ENCODE measurements at places on chromosomes 12 and 14.

- DNase-seq, result no peak
Measured at GRCh38 chr14:68784226-68784910, 8.5 kb downstream of the ZFP36L1 start.

DNA sequence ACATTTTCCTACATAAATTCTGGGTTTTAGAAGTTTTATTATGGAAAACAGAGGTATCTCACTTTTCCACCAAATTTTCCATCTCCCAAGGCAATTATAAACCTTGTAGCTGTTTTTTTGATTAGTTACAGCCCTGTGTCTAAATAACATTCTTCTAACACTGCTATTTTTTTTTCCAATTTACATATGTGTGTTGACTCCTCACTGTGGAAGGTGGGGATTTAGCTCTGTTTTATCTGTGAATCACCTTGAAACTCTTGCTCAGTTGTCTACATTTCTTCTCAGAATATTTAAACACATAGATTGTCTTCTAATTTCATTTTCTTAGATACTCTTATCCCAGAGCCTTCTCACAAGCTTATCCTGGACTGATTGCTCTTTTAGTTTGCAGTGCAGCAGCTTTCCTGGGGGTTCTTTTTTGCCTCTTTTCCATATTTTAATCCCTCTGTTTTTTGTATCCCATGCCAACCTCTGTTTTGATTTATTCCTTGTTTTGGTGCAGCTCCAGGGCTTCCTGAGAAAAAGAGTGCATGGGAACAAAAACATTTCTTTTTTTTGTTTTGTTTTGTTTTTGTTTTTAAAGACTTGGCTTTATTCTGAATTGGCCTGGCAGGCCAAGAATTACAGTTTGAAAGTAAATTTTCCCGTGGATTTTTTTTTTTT, 36.7 kb downstream of the TBC1D15 start:
- no peak for DNase-seq

- no peak for DNase-seq
Measured at GRCh38 chr12:106108185-106108835, 30.4 kb downstream of the NUAK1 start.

- peak; percentile 33 for DNase-seq
Measured at GRCh38 chr12:54603173-54603814, 14.8 kb upstream of the PPP1R1A start.

DNA sequence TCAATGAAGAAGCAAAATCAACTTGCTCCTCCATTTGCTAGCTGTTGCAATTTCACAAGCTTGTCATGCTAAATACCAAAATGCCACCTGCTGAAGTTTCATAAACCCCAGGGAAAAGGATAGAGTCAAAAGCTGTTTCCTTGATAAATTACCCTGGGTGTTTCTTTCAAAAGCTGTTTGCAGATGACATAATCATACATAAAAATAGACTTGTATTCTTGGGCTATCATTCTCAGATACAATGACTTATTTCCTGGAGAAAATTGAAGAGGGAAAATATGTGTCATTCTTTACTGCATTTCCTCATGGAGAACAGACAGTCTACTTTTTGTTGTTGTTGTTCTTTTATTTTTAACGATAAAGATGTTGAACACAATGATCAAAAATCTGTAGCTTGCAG, 119.2 kb downstream of the GALC start:
- no peak for DNase-seq

DNA sequence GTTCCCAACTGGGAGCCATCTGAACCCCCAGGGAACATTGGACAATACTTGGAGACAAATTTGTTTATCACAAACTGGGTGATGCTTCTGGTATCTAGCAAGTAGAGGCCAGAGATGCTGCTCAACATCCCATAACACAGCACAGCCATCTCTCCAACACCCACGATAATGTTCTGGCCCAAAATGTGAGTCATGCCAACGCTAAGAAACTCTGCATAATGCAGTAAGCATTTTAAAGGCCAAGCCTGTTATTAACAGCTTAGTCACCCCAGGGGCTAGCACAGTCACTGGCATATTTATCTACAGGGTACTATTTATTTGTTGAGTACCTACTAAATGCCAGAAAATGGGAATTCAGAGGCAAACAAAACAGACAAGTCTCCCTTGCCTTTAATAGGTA, 873.1 kb upstream of the TMEM132C start:
- DNase-seq, result peak; percentile 51

DNA sequence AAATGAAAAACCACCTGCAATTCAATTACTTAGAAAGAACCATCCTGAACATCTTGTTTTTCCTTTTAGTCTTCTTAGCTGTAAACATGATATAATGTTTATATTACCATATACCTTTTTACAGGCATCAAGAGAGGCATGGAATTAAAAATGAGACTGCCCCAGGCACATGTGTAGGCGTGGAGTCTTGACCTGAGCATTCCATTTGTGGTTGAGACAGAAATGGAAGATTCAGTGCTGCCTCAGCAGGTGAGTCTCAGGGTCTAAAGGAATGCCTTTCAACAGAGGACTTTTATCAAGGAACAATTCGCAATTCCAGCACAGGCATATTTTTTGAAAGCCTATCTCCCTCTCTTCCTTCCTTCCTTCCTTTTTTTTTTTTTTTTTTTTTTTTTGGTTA, 8.0 kb upstream of the NANOGNB start:
- DNase-seq, result no peak

DNA sequence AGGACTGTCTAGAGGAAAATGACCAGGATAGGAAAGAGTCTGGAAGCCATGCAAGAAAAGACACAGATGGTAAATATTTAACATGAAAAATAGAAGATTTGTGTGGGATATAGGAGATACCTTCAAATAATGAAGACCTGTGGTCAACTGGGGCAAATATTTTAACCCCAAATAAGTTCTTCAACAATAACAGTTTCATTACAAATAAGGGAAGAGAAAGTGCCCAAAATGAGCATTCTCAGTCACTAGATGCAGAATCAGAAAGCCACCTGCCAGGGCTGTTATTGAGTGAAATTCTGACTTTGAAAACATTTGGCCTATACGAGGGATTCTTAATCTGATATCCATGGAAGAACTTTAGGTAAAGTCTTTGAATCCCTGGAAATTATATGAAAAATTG, 231.2 kb upstream of the PLEKHG7 start:
- no peak for DNase-seq

GRCh38 chr14:39266525-39266870, 32.8 kb downstream of the MIA2 start:
- DNase-seq, result no peak

- DNase-seq, result peak; percentile 43
Measured at GRCh38 chr12:101018540-101018939, 191.5 kb downstream of the SLC5A8 start.

DNA sequence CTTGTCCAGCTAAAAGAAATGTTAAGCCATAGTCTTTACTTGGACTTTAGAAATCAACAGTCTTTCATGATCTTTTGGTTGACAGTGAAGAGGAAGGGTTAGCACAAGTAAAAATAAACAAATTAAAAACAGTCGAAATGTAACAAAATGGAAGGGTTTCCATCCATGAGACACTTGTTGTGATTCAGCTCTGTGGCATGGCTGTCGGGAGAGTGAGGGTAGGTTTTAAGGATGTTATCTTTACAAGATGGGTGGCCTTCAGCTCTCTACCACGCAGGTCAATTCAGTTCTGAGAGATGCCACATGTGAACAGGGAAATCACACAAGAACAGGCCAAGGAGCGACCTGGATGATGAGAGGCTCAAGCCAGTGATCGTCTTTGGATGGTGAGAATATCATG, 180.2 kb downstream of the PPM1H start:
- no peak for DNase-seq

GRCh38 chr12:123278101-123278627, 6.5 kb upstream of the CDK2AP1 start:
- no peak for DNase-seq

- DNase-seq, result no peak
Measured at GRCh38 chr14:92105073-92105892, 1.1 kb downstream of the ATXN3 start.

DNA sequence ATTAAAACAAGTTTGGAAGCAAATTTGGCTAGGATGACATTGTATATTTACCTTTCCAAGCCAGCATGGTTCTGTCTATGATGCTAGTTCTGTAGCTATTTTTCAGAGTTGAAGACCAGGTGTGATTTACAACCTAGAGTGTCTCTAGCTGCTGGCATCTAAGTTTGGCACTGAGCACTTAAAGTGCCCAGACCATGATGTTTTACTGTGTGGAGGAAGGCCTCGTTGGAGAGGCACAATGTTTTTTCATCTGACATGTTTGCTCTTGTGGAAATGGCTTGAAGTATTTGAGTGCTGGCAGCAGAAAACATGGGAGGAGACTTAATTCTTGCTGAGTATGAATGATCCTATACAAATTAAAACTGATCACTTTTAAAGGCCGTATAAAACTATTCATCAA, 13.0 kb upstream of the C12orf71 start:
- DNase-seq, result no peak

- peak; percentile 98 for DNase-seq
Measured at GRCh38 chr12:28130625-28131598, 59.3 kb upstream of the CCDC91 start.

DNA sequence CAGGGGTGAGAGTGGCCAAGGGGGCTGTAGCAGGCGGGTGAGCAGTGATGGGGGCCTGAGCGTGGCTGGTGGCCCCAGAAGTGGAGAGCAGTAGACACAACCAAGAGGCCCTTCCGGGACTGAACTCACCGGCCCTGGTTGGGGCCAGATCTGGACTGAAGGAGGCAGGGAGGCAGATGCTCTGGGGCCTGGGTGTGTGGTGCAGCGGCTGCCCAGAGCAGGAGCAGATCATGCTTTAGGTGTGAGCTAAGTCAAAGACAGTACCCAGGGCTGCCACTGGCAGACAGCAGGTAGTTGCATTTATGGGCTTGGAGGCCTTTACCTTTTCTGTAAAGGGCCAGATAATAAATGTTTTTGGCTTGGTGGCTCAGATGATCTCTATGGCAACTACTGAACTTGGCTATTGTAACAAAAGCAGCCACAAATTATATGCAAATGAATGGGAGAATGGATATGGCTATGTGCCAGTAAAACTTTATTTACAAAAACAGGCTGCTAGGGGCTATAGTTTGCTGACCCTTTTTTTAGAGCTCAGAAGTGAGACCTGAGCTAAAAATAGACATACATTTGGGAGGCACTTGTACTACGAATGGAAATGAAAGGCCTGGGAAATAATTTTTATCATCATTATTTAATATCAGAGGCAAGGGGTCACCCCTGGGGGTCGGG, 25.6 kb downstream of the SETD1B start:
- no peak for DNase-seq

DNA sequence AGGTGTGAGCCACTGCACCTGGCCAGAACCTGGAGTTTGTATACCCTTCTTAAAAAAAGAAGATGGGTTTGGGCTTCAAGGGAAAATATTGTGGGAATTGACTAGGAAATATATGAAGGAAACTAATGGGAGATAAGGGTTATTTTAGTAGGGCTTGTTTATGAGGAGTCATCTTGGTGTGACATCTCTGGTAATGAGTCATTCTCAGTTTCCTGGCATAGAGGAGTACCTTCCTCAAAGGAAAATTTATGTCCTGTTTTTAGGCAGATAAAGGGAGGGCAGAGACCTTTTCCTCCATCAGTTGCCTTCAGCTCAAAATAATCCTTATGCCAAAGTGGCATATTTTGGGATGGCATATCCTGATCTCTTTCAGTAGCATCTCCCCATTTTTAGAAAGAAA, 30.6 kb upstream of the NFKBIA start:
- no peak for DNase-seq

GRCh38 chr12:58241099-58241498, 299.7 kb downstream of the ATP23 start:
- DNase-seq, result no peak

GRCh38 chr14:99781091-99781490, 12.1 kb upstream of the EML1 start:
- DNase-seq, result no peak

DNA sequence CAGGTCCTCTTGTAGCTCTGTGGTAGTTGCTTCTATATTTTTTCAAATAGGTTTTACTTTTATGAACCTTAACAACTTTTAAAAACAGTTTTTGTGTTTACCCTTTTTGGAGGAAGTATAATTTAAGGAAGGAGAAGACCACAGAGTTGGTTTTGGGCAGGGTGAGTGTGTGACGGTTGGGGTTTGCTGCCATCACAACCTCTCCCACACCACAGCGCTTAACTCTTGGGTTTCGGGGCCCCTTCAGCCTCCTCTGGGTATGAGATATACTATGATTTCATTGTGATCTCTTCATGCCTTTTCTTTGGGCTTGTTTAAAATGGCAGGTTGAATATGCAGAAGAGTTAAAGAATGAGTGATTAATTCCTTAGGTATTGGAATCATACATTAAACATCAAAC, 228.7 kb upstream of the CRY1 start:
- no peak for DNase-seq

GRCh38 chr14:76577837-76578236, 183.4 kb upstream of the VASH1 start:
- DNase-seq, result no peak

- DNase-seq, result no peak
Measured at GRCh38 chr12:116411977-116412376, 134.5 kb upstream of the MED13L start.

DNA sequence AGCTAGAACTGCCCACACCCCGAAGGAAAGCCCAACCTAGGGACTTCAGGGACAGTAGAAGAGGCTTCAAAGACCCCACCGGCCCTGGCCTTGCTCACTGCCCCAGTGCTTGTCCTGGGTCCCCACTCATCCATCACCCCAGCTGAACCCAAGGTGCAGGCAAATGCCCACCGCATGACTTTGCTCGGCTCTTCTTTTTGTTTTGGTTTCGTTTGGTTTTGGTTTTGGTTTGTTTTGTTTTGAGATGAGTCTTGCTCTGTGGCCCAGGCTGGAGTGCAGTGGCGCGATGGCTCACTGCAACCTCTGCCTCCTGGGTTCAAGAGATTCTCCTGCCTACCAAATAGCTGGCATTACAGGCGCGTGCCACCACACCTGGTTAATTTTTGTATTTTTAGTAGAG, 9.0 kb downstream of the CCDC85C start:
- DNase-seq, result no peak

GRCh38 chr12:99413751-99414150, 233.8 kb upstream of the GARIN6 start:
- no peak for DNase-seq
